Right lobe of liver (tissue), 6 donors: ENCODE measurements at places on chromosomes 5 and 9.

- no peaks in the 10 kb centered on the region for H3K27me3 ChIP-seq
- no peaks in the 10 kb centered on the region for H3K4me1 ChIP-seq
- H3K36me3 ChIP-seq, result no peaks in the 10 kb centered on the region
- H3K4me3 ChIP-seq, result no peak overlapping the region
Observed at GRCh38 chr5:147382776-147383175, 127.1 kb downstream of the DPYSL3 start.

DNA sequence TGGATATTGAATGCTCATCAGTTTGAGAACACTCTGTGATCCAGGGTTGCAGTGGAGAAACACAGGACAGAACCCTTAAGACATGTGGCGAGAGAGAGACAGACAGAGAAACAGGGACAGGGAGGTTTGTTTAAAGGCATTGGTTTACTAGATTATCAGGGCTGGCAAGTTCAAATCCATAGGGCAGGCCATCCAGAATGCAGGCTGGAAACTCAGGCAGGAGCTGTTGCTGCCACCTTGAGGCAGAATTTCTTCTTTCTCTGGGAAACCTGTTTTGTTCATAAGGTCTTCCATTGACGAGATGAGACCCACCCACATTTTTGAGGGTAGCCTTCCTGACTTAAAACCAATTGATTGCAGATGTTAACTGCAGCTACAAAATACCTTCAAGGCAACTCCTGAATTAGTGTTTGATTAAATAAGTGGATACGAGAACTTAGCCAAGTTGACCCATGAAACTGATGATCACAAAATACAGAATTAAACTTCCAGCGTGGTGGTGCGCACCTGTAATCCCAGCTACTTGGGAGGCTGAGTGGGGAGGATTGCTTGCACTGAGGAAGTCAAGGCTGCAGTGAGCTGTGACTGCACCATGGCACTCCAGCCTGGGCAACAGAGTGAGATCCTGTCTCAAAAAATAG lies 55.9 kb downstream of the NSUN2 start:
- H3K27ac ChIP-seq, result no peak overlapping the region
- H3K4me1 ChIP-seq, result peaks cover 13% of the 10 kb centered on the region
- no peaks in the 10 kb centered on the region for H3K36me3 ChIP-seq

GRCh38 chr9:104853683-104854082 lies 74.3 kb downstream of the ABCA1 start:
- DNase-seq, result no peak
- no peak overlapping the region for H3K4me3 ChIP-seq
- no peak overlapping the region for H3K27ac ChIP-seq
- H3K36me3 ChIP-seq, result no peaks in the 10 kb centered on the region
- no peaks in the 10 kb centered on the region for H3K27me3 ChIP-seq

- H3K27me3 ChIP-seq, result no peaks in the 10 kb centered on the region
- DNase-seq, result no peak
- no peaks in the 10 kb centered on the region for H3K36me3 ChIP-seq
- H3K27ac ChIP-seq, result no peak overlapping the region
Observed at GRCh38 chr9:135835131-135835530, 72.2 kb downstream of the CAMSAP1 start.

GRCh38 chr5:168042284-168043068 lies 249.0 kb upstream of the WWC1 start:
- H3K36me3 ChIP-seq, result no peaks in the 10 kb centered on the region
- no peaks in the 10 kb centered on the region for H3K27me3 ChIP-seq
- DNase-seq, result no peak

- DNase-seq, result no peak
- H3K4me1 ChIP-seq, result no peaks in the 10 kb centered on the region
- H3K27me3 ChIP-seq, result no peaks in the 10 kb centered on the region
- no peak overlapping the region for H3K4me3 ChIP-seq
- no peaks in the 10 kb centered on the region for H3K36me3 ChIP-seq
Observed at GRCh38 chr5:72252574-72253155, 67.4 kb downstream of the MRPS27 start.

DNA sequence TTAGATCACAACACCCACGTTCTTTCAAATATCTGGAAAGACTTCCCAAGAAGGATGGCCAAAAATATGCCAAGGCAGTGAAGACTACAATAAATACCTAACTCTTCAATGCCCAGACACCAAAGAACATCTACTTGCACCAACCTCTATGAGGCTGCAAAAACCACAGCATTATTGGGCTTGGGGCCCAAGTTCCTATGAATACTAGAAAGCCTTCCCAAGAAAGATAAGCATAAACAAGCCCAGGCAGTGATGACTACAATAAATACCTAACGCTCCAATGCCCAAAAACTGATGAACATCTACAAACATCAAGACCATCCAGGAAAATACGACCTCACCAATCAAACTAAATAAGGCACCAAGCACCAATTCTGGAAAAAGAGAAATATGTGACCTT lies 41.3 kb downstream of the AP3B1 start:
- H3K27me3 ChIP-seq, result no peaks in the 10 kb centered on the region
- no peak for DNase-seq
- H3K36me3 ChIP-seq, result no peaks in the 10 kb centered on the region
- H3K27ac ChIP-seq, result no peak overlapping the region
- H3K4me3 ChIP-seq, result no peak overlapping the region

DNA sequence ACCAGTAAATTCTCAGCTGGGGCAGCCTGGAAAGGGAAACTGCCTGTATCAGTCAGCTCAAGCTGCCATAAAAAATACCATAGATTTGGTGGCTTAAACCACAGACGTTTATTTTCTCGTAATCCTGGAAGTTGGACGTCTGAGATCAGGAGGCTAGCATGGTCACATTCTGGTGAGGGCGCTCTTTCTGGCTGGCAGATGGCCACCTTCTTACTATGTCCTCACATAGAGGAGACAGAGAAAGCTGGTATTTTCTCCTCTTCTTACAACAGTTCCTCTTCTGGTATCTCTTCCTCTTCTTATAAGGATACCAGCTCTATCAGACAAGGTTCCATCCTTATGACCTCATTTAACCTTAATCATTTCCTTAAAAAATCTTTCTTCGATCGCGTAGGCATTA lies 50.5 kb upstream of the RFX3 start:
- H3K27ac ChIP-seq, result no peak overlapping the region
- no peaks in the 10 kb centered on the region for H3K4me1 ChIP-seq
- no peak overlapping the region for H3K4me3 ChIP-seq
- no peak for DNase-seq
- H3K36me3 ChIP-seq, result no peaks in the 10 kb centered on the region

DNA sequence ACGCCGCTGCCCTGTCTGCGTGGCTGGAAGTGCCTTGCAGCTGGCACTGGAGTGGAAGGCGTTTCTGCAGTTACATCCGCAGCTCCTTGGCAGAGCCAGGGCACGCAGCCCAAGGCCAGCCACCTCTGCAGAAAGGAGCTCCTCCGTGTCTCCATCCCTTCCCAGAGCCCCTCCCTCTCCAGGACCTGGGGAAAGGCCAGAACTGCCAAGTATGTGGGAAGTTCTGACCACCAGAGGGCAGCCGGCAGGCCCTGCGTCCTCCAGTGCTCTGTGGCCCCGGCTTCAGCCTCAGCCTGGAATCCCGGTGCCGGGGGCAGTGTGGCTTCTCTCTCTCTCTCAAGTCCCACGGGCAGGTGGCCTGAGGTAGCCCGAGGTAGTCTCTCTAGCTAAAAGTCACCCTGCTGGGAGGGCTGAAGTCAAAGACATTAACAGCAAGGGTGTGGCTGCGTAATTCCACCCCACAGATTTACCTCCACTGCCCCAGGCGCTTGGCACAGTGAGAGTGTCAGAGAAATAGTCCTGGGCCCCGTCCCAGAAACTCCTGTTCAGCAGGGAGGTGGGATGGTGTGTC lies 101.7 kb upstream of the FCN2 start:
- peak; percentile 66 for DNase-seq
- H3K27me3 ChIP-seq, result no peaks in the 10 kb centered on the region
- no peaks in the 10 kb centered on the region for H3K36me3 ChIP-seq

DNA sequence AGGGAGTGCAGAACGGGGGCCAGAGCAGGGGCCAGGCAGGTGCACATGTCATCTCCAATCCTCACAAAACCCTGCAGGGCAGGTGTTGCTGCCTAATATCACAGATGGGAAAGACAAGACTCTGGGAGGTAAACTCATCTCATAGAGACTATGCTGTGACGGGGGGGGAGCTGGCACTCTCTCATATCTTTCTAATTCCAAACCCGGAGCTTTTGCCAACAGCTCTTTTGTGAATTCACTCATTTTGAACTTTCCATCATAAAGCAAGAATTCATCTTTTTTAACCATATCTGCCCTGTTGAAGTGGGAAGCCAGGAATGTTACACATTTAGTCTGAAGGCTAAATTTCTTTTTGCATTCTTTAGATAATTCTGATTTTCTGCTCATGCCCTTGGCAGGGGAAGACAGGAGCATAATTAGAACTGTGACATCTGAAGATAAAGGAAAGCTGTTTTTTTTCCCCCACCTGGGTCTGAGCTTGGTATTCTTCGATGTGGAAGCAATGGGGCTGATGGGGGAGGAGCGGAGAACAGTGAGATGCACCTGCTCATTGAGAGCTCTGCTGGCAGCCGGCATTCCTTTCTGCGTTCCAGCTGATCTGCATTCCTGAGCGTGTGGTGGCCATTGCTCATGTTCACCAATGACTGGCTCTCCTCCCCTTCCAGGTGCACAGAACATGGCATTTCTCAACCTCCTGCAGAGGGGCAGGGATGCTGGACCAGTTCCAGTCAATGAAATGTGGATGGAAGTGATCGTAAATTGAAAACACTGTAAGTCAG lies 159.2 kb downstream of the NSG2 start:
- no peaks in the 10 kb centered on the region for H3K36me3 ChIP-seq
- H3K4me1 ChIP-seq, result no peaks in the 10 kb centered on the region
- H3K27me3 ChIP-seq, result no peaks in the 10 kb centered on the region

DNA sequence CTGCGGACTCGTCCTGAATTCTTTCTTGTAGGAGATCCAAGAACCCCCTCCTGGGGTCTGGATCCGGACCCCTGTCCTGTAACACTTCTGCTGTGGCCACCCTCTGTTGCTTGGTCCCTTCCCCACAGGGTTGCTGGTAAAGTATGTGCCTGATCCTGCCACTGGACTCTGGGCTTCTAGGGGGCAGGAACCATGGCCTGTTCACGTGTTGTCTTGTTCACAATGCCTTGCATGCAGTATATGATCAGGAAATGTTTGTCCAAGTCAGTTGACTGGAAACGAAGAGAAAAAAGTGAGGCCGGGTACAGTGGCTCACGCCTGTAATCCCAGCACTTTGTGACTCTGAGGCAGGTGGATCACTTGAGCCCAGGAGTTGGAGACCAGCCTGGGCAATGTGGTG lies 139.3 kb upstream of the ALDH1B1 start:
- H3K27ac ChIP-seq, result no peak overlapping the region
- H3K4me3 ChIP-seq, result no peak overlapping the region
- H3K36me3 ChIP-seq, result no peaks in the 10 kb centered on the region
- H3K4me1 ChIP-seq, result no peaks in the 10 kb centered on the region

DNA sequence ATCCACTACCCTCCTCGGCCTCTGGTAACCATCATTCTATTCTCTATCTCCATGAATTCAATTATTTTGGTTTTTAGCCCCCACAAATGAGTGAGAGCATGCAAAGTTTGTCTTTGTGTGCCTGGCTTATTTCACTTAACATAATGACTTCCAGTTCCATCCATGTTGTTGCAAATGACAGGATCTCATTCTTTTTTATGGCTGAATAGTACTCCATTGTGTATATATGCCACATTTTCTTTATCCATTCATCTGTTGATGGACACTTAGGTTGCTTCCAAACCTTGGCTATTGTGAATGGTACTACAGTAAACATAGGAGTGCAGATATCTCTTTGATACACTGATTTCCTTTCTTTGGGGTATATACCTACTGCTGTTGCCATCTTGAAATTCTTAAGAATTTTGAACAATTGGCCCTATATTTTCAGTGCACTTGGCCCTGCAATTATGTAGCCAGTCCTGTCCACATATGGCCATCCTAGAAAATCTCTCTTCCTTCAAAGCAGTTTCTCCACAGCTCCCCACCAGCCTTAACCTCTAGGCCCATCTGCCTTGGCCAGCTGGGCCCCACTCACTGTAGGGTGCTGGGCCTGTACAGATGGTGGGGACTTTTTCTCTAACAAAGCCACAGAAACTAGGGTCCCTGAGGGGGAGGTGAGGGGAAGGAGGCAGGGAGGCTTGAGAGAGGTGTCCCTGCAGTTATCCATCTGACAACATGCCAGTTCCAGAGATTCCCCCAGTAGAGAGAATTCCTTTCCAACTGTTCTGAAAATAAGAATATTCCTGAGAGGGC lies 81.9 kb upstream of the LHFPL2 start:
- H3K4me1 ChIP-seq, result peaks cover 6% of the 10 kb centered on the region
- no peaks in the 10 kb centered on the region for H3K36me3 ChIP-seq
- H3K27me3 ChIP-seq, result no peaks in the 10 kb centered on the region
- no peak for DNase-seq
- H3K27ac ChIP-seq, result no peak overlapping the region

- no peaks in the 10 kb centered on the region for H3K36me3 ChIP-seq
- no peak overlapping the region for H3K4me3 ChIP-seq
- H3K27me3 ChIP-seq, result no peaks in the 10 kb centered on the region
- DNase-seq, result no peak
Observed at GRCh38 chr9:104914466-104914865, 13.5 kb downstream of the ABCA1 start.

DNA sequence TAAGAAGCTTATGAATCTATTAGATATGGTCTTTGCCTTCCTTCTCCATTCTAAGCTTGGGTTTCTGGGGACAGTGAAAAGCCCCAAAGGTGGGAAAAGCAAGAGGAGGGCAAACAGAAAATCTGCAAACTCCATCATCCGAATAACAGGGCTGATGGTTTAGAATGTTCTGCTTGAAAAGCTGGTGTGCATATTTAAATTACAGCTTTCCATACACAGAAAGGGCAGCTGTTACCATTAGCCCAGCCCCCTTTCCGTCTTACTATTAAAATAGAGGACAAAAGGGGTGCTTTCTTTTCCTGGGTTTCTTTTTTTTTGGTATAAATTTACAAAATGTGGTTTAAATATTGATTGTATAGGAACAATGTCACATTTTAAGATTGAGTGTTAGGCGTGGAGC lies 22.0 kb downstream of the INSYN2B start:
- H3K4me3 ChIP-seq, result no peak overlapping the region
- no peaks in the 10 kb centered on the region for H3K4me1 ChIP-seq
- no peak for DNase-seq
- H3K27me3 ChIP-seq, result no peaks in the 10 kb centered on the region

DNA sequence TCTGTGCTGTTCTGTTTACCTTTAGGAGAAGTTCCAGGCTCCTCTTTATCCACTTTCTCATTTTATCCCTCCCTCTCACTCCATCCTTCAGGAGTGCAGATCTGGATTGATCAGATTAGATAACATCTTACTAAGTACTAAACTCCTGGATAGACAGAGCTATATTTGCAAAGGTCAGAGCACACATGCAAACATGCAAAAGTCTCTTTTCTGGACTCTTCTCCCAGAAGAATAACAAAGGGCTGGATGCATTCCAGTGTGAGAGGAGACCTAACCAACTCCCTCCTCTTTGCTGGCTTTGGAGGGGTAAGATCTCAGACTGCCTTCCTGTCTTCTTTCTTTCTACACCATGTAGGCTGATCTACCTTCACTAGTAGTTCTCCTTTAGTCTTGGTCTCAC lies 21.4 kb downstream of the GARNL3 start:
- no peak overlapping the region for H3K27ac ChIP-seq
- no peaks in the 10 kb centered on the region for H3K36me3 ChIP-seq
- peaks cover 7% of the 10 kb centered on the region for H3K4me1 ChIP-seq
- DNase-seq, result no peak
- no peak overlapping the region for H3K4me3 ChIP-seq
